ENCODE measurements at places on chromosomes 5 and 9.

- DNase-seq: no peak
Observed at GRCh38 chr9:122366074-122366660, 4.7 kb upstream of the PTGS1 start.

DNA sequence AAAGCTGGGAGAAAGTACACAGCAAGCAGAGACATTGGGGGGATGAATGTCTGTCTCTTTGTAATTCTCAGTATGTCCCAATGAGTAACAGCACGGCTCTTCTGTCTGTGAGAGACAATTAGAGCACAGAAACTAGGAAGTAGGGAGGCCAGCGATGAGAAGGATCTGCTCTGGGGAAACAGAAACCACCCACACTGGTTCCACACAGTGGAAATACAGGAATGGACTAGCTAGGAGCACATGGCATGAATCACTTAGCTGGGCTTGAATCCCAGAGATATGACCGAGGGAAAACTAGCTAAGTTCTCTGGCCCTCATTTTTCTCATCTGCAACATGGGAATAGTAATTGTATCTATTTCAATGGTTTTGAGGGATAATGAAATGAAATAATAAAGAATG lies 895.9 kb downstream of the TLE4 start:
- DNase-seq: no peak

- no peak for DNase-seq
Observed at GRCh38 chr5:144566747-144567420, 396.2 kb downstream of the KCTD16 start.

DNA sequence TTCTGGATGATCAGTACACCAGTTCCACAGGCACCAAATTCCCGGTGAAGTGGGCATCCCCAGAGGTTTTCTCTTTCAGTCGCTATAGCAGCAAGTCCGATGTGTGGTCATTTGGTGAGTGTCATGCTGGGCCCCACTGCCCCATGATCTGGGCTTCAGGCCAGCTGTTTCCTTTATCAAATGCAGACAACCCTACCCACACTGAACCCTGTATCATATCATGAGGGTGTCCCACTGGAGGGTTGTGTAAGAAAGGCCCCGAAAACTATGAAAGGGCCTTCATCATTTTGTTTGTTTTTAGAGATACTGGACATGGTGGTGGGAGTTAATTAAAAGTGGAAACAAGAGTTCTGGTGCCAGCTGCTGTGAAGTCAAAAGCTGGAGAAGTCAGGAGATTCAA lies 20.0 kb upstream of the CYFIP2 start:
- DNase-seq: no peak

DNA sequence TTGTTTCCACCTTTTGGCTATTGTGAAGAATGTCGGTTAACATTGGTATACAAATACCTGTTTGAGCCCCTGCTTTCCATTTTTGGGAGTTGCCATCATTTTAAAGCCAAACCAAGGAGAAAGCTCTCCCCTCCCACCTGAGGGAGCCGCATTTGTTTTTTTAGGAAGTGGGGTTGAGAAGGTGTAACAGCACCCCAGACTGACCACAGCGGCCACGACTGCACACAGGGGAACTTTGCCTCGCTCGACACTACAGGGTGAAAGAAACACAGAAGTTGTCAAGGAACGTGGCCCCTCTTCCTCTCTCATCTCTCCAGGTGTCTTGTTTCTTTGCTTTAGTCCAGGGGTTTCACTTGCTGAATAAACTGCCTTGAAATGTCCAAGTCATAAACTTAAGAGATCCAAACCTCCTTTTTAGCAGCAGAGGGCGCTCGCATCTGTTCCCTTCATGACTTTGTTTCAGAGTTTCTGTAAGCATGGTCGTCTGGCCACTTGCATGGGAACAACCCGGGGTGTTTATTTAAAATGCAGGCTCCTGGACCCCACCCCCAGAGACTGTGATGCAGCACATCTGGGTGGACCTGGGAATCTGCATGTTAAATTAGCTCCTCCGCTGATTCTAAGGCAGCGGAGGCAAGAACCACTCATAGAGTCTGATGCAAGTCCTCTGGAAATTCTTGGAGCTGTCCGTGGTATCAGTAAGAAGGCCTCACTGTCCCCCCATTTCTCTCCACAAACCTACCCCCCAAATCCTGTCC lies 2.1 kb upstream of the TTLL11 start:
- peak; percentile 43 for DNase-seq

DNA sequence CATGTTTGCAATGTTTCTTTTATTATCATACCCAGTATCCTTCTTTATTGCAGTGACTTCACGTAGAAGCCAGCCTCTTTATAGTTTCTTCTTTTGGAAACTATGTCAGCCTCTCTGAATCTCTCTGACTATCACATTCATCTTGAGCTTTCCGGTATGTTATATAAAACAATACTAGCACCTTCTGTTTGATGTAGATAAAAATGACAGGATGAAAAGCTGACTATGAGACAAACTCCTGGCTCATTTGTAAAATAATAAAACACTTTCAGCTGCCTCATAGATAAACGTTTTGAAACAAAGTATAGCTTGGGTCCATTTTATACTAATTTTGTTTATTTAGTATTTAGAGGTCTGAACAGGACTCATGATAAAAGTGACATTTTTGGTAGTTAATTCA lies 1145.4 kb upstream of the NUDT12 start:
- no peak for DNase-seq

GRCh38 chr5:36070687-36071571 lies 4.2 kb upstream of the UGT3A2 start:
- DNase-seq: no peak

DNA sequence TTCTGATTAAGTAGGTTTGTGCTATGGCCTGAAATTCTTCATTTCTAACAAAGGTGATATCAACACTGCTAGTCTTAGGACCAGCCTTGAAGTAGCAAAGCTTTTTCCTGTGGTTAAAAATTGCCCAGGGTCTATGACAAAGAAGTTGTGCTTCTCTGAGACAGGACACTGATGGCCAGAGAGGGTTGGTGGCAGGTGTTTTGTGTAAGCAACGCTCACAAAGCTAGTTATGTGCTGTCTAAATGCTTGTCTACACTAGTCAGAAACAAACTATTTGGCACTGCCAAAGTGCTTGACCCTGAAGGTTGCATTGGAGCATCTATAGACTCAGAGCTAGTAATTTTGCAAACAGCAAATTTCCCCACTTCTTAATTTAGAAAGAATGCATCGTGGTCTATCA lies 44.1 kb upstream of the SELENOP start:
- no peak for DNase-seq

GRCh38 chr9:69746859-69747560 lies 12.8 kb downstream of the PTAR1 start:
- DNase-seq: no peak

GRCh38 chr5:59171131-59171530 lies 588.3 kb downstream of the RAB3C start:
- DNase-seq: no peak

- DNase-seq: no peak
Observed at GRCh38 chr9:88143179-88143578, 4.9 kb upstream of the SPATA31C2 start.

DNA sequence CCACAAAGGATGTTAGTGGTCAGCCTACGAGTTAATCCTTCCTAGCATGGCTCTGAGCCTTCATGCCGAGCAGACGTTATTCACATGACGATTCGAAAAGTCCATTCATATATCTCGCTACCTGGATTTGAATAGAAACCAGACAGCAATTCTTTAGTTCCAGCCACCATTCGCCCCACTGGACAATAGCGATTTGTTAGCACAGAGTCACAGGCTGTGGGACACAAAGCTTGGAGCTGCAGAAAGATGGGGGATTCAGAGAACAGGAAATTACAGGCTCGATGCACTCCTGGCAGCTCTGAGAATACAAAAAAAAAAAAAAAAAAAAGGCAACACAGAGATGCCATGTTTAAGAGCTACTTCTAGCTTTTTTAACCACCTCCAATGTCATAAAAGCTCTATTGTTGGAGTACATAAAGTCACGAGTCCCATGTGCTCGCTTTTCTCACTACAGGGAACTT lies 110.7 kb downstream of the NR6A1 start:
- DNase-seq: no peak

DNA sequence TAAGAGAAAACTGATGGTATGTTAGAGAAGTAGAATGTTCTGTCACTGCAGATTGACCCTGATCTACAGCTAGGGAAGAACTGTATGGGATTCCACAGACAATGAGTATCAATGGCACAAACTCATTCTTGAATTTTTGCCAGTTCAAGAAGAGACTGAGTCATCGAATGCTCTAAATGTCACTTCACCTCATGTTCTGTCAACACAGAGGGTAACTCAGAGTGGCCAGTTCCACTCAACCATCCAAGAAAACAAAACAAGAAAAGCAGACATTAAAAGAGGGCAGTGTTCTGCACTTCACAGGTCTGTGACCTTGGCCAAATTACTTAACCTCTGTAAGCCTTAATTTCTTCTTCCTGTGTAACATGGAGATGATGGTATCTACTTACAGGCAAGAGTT lies 132.2 kb upstream of the HMHB1 start:
- DNase-seq: no peak

DNA sequence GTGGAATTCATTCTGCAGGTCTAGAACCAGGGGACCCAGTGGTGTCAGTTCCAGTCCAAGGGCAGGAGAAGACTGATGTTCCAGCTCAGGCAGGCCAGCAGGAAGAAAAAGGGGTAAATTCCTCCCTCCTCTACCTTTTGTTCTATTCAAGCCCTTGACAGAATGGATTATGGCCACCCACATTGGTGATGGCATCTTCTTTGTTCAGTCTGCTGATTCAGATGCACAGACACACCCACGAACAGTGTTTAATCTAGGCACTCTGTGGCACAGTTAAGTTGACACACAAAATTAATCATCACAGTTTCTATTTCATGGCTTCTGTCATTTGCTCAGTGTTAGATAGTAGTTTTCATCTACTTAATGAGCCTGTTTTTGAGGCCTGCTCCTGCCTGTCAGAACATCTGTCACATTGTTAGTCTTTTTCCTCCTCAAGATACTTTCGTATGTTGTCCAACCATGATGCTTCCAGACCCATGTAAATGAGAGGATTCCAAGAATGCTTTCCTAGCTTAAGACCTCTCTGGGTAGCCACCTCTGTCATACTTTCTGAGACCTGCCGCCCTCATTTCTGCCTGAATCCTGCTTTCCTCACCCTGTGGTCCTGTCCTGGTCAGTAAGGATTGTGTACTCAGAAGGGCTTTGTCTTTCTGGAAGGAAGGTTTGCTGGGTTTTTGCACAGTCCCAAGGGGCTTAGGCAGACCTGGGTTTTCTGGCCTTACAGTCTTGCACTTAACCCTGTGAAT lies 72.5 kb downstream of the SPIN1 start:
- DNase-seq: no peak

- DNase-seq: peak; percentile 12
Observed at GRCh38 chr5:179124273-179124852, 64.2 kb downstream of the ZNF354C start.

- DNase-seq: no peak
Observed at GRCh38 chr5:83559118-83559785, 87.7 kb downstream of the VCAN start.

GRCh38 chr5:141788296-141788970 lies 89.8 kb downstream of the PCDH1 start:
- DNase-seq: no peak

DNA sequence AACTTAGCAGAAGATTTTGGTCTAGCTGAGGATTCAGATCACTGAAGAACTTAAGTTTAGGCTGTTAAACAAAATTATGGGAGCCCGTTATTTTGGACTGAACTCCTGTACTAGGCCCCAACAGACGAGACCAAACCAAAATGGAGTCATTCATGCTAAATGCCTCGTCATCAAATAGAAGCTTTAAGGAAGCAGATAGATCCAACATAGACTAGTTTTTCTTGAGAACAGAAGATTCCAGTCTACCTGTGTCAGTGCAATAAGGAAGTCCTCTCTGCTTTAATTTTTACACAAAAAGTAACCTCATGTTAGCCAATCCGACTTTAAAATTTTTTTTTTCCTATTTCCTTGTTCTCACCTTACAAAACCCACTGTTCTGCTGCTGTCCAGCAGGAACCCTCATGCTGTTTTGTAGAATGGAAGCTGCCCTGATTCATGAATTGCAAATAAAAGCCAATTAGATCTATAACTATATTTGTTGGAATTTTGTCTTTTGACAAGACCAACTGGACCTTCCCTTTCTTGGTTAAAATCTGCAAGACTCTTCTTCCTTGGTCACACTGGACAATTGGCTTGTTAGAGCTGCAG lies 29.0 kb upstream of the GOLM1 start:
- no peak for DNase-seq

- DNase-seq: no peak
Observed at GRCh38 chr9:93290495-93291434, 106.8 kb downstream of the WNK2 start.

- no peak for DNase-seq
Observed at GRCh38 chr9:70106571-70106970, 62.9 kb downstream of the MAMDC2 start.

Measured in activated CD8-positive, alpha-beta memory T cell treated with anti-CD3 and anti-CD28 coated beads, Interleukin-2, amount 50 U/mL, for 4 hours (primary cell).